ENCODE measurements at places on chromosomes 6 and 20.
A peak's percentile ranks its signal among the peaks of the same experiment; 100 is the strongest.

DNA sequence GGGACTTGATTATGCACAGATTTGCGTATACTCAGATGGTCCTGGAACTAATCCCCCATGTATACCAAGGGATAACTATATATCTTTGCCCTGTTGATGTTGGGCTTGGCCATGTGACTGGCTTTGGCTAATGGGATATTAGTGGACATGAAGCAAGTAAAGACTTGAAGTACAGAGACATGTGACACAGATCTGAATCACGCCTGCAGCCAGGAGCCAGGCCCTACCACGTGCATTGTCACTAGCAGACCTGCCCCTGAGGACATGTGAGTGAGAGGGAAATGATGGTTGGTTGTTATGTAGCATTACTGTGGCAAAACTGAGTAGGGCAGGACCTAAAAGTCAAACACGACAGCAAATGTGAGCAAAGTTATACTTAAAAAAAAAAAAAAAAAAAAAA, 155.7 kb downstream of the AKAP7 start:
- DNase-seq, result no peak

DNA sequence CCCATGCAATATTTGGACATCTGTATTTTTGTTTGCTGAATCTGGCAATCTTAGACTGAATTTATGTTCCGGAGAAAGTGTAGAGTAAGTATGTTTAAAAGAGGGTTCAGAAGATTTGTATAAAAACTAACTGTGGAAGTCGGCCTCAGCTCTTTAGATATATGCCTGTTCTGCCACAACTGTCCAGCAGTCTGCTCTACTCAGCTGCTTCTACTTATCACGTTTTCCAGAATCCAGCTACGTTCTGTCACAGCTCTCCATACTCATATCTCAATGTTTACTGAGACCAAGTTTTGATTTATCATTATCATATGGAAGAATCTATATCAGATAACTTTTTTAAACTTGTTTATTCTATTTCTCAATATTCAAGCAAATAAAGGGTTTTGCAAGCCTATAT, 721.3 kb downstream of the EYS start:
- DNase-seq, result no peak

DNA sequence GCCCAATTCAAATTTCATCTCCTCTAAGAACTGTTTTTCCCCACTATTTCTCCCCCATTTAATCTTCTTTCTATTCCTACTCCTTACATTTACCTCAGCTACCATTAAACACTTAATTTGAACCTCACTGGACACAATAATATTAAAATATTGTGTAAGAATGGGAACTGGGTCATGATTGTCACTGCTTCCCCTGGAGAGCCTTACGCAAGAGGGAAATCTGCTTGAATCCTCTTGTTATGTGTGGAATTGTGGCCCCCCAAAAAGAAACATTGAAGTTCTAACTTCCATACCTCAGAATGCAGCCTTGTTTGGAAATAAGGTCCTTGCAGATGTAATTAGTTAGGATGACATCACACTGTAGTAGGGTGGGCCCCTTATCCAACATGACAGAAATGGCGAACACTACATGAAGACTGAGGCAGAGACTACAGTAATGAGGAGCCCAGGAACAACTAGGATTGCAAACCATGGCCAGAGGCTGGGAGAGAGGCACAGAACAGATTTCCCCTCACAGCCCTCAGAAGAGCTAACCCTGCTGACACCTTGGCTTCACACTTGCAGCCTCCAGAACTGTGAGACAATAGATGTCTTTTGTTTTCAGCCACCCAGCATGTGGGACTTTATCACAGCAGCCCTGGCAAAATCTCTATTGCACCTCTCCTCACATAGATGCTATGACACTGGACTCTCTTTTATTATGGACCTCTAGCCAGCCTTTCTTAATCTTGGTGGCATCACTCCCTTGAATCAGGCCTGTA, 29.9 kb downstream of the HIVEP2 start:
- no peak for DNase-seq

DNA sequence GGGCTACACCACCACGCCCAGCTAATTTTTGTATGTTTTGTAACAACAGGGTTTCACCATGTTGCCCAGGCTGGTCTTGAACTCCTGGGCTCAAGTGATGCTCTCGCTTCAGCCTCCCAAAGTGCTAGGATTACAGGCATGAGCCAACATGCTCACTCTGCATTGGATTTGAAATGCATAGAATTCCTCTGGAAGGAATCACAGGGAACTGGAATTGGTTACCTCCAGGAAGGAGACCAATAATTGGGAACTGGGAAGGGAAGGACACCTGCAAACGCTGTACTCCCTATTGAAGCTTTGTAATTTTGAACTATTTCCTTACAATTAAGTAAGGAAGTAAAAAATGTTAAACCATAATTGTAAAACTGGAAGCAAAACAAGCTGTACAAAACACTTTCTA, 12.3 kb upstream of the TP53INP2 start:
- no peak for DNase-seq

GRCh38 chr20:18443886-18444285, 22.9 kb downstream of the DZANK1 start:
- DNase-seq, result no peak

GRCh38 chr6:162973151-162973872, 245.5 kb downstream of the PACRG start:
- DNase-seq, result peak; percentile 65

- no peak for DNase-seq
These were observed 17.3 kb downstream of the SNX5 start for GRCh38 chr20:17951323-17951722.
